ENCODE measurements at places on chromosomes 1 and 21.

- DNase-seq: no peak
These were observed 57.9 kb upstream of the LGALS8 start for GRCh38 chr1:236465959-236466303.

- DNase-seq: no peak
These were observed 3.1 kb upstream of the RGS13 start for GRCh38 chr1:192632641-192633532.

DNA sequence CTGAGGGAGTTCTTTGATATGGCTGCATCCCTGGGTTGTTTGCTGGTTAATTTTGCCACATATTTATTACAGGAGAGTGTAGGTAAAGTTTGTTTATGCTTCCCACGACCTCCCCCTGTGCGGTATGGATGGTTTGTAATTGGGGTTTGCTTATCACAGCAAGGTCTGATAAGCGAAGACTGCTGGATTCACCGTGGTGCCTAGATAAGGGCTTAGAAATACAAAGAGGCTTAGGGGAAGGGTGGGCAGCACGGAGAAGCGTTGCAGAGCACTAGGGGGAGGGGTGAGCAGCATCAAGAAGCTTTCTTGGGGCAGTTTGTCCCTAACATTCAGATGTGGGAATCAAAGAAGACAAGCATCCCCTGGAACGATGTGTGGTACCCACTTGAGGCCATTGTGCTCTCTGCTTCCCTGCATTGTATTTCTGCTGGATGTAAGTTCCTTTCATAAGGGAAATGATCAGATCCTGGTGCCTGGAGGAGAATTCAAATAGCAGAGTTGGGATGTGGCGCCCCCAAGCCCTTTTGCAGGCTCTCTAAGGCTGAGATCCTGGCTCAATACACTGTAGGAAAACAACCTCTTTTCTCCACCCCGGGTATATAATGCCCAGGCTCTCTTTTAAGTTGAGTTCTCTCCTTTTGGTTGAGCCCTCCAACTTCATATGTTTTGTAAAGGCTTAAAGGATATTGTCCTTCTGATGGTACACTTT lies 598.1 kb upstream of the ADGRL4 start:
- DNase-seq: no peak

DNA sequence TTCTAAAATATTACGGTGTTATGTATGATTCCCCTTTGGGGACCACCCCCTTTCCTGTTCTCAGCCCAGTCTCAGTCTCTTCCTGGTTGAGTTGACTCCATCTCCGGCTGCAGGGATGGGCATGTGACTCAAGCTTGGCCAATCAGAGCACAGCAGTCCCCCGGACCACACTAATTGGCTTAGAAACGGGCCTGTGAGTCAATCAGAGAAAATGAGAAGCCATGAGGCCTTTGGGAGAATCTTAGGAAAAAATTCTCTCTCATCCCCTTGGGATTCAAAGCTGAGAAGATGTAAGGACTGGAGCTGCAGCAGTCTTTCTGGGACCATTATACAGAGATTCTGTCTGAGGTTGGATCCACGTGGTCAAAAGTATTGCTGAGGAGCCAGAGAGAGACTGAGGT lies 10.7 kb upstream of the FHAD1 start:
- DNase-seq: no peak

DNA sequence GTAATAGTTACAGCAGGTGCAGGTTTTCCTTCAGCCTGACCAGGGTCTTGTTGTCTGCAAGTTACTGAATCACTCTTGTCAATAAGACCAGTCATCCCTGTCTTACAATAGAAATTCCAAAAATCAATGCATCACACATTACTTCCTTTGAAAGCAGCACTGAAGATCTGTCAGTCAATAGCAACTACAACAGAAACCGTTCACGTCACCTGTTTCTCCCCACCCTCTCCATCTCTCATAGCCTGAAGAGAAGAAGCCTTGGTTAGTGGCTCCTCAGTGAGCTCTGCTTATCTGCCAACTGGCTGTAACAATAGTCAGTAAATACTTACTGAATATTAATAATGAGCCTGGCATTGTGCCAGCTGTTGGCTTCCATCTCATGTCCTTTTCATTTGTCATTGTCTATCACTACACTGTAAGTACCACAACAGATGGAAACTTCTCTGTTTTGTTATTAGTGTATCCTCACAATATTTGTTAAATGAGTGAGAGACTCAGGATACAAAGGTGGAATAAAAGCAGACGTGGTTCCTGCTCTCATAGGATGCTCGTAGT lies 195.2 kb downstream of the S1PR1 start:
- no peak for DNase-seq

DNA sequence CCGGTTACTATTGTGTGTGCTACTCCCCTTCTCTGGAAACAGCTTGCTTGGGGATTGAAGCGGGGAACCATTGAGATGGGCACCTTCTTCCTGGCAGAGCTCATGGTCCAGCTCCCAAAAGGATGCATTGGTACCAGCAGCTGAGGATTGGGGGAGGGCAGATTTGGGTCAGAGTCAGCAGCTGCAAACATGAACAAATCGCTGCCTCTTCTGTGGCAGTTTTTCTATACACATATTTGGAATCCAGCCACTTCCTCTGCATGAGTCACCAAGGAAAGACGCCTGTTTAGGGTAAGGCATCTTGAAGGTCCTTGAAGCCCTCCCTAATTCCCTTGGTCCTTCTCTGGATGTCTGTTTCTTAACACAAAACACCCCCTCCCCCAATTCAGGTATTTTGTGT lies 104.7 kb downstream of the DAB1 start:
- DNase-seq: no peak

- no peak for DNase-seq
These were observed 480.6 kb downstream of the CAMTA1 start for GRCh38 chr1:7265771-7266371.

- DNase-seq: no peak
These were observed 26.3 kb upstream of the ATF3 start for GRCh38 chr1:212582291-212582690.

- no peak for DNase-seq
These were observed 5.4 kb upstream of the MYBPHL start for GRCh38 chr1:109312246-109312645.

GRCh38 chr1:201279313-201279712 lies 4.0 kb upstream of the PKP1 start:
- DNase-seq: no peak

Data from NCI-H2081 treated with DMSO at 0.1 percent for 48 hours (cell line).